ENCODE measurements at places on chromosomes 6 and 20.

DNA sequence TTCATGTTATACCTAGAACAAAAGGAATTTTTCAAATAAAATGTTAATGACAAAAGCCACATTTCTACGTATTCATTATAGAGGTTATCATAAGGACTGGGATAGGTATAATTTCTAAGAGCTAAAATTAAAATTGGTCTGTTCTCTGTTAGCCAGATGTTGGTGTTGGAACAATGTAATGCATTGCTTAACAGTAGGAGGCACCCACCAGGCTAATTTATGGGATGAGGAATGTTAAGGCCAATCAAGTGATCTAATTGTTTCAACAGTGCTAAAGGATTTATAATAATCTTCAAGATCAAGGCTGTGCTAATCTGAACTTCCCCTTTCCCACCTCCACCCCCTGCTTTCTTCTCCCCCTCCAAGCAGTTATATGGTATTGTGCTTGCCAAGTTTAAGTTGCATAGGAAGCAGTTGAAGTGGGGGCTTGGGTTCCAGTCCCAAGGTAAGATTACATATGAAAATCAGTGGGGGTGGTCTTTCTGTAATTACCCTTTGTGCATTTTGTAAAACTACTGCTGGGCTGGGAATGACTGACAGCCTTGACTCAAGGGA, 89.2 kb upstream of the BACH2 start:
- DNase-seq: no peak

GRCh38 chr20:64056889-64057627, 5.9 kb upstream of the TCEA2 start:
- no peak for DNase-seq

DNA sequence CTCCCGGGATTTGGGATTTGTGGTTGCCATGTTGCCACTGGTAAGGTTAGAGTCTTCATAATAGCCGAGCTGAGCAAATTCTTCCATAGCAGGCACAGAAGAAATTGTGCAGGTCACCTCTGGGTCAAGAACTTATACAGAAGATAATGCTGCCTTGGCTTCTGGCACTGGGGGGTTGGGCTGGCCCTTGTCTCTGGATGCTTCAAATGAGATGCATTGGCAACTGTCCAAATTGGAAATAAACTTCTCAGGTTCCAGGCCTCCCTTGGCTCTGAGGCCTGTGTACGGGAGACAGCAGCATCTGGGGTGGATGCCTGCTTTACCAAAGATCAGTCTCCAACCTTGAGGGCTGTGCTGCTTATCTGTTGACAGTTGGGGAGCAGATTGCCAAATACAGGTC, 26.2 kb downstream of the MYO6 start:
- peak; percentile 46 for DNase-seq

GRCh38 chr6:13299918-13300317, 28.4 kb downstream of the TBC1D7 start:
- DNase-seq: no peak

DNA sequence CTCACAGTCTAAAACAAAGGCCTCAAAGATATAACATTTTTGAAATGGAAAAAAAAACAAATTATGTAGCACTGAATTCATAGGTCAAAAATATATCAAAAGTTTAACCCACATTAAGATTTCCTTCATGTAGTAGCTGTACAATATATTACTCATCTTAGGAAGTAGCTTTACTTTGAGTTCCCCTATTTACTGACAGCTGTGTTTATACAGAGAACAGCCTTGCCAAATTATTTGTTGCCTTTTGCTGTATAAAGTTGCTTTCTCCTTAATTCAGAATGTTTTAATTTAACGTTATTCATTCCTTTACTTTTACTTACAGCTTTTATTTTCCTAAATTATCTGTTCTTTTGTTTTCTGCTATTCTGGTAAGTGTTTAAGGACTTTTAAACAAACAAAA, 181.0 kb downstream of the COL12A1 start:
- no peak for DNase-seq

- no peak for DNase-seq
Observed at GRCh38 chr6:84777888-84778287, 13.5 kb upstream of the TBX18 start.

- DNase-seq: no peak
Observed at GRCh38 chr6:132910759-132911158, 96.4 kb downstream of the RPS12 start.

GRCh38 chr20:2890742-2891141, 17.5 kb downstream of the PTPRA start:
- no peak for DNase-seq

GRCh38 chr20:63488315-63489251, 10.3 kb downstream of the EEF1A2 start:
- no peak for DNase-seq

DNA sequence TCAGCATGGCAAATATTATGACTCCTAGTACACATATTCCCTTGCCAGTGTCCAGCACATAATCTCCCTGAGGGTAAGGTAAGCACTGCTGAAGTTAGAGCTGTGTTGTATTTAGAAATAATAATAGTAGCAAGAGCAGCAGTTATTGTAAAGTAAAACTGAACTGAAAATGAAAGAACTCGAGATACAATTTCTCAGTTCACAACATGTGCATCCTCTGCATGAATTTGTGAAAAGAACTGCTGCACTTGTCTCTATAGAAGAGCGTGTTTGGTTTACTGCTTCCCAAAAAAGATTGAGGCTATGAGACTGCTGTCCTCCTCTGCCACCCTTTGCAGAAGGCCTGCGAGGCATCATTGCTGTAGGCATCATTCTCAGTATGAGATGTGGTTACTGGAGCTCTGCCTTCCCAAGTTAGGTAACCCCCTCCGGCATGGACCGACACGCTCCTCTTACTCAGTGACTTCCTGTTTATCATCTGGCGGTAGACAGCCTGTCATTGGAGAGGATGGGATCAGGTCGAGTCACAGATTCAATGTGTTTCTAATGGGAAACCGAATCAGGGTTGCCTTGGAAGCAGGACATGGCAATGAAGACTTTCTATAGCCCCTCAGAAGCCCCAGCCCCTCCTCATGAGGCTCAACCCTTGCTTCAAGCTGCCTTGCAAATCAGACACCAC, 48.1 kb downstream of the SLC24A3 start:
- DNase-seq: no peak

DNA sequence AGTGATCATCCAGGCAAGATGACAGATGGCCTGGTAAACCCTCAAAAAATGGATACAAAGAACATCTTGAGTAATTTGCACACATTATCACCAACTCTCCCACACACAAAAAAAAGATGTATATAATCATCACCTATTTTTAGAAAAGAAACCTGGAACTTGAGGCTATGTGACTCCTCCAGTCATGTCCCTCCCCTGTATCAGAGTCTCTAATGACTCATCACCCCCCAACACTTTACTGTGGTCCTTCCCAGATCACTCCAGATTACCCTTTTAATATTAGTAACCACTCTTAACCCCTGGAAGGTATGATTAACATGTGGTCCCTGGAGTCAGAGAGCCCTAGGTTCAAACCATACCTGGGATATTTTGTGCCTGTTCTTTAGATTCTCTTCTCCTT, 144.8 kb downstream of the ZNF217 start:
- DNase-seq: no peak

GRCh38 chr6:16665992-16666391, 95.3 kb downstream of the ATXN1 start:
- DNase-seq: no peak

GRCh38 chr20:16272780-16273360, 300.4 kb downstream of the KIF16B start:
- DNase-seq: no peak

- DNase-seq: no peak
Observed at GRCh38 chr6:157906537-157907061, 75.1 kb upstream of the SYNJ2 start.

- no peak for DNase-seq
Observed at GRCh38 chr20:9646375-9646774, 132.0 kb downstream of the LAMP5 start.

GRCh38 chr6:129606664-129607063, 103.3 kb downstream of the ARHGAP18 start:
- DNase-seq: no peak

DNA sequence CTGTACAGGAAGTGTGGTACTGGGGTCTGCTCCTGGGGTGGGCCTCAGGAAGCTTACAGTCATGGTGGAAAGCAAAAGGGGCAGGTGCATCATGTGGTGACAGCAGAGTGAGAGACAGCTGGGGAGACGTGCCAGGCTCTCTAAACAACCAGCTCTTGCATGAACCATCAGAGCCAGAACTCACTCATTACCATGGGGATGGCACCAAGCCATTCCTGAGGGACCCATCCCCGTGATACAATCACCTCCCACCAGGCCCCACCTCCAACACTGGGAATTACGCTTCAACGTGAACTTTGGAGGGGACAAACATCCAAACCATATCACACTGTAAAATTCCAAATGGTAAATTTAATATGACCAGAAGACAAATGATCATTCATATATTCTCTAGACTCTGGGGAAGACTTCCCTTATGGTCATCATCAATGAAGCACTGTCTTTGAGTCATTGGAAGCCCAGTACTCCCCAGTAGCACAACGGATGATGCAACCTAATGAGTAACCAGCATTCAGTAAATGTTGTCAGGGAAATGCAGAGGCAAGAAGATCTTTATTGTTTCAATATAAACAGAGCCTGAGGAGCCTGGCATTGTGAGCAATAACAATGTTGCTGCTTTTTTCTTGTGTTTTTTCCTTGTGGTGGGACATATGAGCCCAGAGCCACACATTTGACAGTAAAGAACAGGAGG, 48.2 kb upstream of the RALY start:
- no peak for DNase-seq

DNA sequence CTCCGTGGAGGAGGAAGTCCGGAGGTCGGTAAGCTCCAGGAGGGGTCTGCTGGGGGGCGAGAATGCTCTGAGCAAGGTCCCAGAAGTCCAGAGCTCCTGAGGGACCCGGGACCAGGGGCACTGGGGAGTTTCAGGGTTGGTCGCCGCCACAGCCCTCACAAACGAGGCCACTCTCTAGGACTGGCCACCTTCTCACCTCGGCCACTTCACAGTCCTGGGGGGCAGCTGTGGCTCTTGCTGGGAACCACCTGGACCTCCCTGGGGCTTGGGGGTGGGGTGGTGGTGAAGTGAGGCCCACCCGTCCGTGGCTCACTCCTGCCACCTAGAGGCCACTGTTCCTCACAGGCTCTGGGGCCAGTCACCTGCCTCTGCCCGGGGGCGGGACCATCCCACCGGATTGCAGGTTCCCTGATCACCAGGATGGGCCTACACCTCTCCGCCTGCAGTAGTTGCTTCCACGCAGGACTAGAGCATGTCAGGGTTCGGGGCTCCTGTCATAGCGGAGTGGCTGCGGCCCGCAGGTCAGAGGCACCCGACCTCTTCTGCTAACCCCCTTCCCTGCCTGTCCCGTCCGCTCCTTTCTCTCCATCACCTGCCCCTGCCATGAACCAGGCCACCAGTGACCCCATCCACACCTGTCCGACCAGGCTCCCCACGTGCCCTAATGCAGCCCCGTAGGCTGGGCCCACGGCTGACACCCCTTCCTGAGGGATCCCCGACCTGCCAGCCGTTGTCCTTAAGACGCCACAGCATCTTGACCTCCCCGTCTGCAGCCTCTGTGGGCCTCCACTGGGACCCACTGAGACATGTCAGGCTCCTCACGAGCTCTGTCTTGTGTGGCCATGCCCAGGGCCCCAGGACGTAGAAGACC, 5.1 kb upstream of the TCEA2 start:
- peak; percentile 34 for DNase-seq

DNA sequence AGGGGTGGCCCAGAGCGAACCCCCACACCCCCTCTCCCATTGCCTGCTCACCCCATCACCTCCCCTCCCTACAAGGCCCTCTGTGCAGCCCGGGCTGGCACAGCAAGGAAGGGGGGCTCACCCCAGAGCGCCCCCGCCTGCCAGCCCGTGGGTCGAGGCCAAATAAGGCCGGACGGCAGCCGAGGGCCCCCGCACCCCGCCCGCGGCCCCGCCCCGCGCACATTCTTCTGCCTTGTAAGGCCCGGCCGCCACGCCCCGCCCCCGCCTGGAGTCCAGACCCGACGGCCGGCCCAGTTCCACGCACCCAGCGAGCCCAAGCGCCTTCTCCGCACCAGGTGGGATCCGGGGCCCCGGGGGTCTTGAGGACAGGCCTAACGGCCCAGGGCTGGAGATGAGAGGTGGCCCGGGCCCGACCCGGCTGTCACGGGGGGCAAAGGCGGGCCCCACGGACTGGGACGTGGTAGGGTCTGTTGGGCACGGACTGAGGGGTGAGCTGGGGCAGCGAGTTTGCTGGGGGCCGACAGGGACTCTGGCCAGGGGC, at the start of gene MYL9:
MYL9 (plus strand) TSS at position 293 of the 541 bp plus-strand sequence. CDS start 3,366 bp downstream, outside the sequence.
- DNase-seq: no peak

- DNase-seq: no peak
Observed at GRCh38 chr20:62925076-62925419, 1.3 kb downstream of the DIDO1 start.

GRCh38 chr6:131213501-131213990, 78.3 kb downstream of the AKAP7 start:
- no peak for DNase-seq

DNA sequence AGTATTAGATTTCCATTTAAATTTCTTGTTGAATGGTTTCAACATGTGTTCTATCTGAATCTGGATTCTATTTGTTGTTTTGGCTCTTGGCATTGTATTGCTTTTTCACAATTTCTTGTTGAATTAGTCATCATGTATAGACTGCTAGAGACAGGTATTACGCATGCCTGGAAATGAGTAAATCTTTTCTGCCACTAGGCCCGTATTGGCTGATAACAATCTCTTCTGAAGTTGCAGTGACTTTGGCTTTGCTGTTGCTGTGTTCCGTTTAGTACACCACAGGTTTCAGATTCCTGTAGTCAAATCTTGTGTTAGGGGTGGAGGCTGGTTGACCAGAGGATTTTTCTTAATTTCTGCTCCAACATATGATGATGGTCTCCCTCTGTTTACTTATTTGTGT, 1339.4 kb downstream of the GRIK2 start:
- no peak for DNase-seq

- DNase-seq: no peak
Observed at GRCh38 chr6:152727507-152727906, 23.1 kb upstream of the VIP start.

DNA sequence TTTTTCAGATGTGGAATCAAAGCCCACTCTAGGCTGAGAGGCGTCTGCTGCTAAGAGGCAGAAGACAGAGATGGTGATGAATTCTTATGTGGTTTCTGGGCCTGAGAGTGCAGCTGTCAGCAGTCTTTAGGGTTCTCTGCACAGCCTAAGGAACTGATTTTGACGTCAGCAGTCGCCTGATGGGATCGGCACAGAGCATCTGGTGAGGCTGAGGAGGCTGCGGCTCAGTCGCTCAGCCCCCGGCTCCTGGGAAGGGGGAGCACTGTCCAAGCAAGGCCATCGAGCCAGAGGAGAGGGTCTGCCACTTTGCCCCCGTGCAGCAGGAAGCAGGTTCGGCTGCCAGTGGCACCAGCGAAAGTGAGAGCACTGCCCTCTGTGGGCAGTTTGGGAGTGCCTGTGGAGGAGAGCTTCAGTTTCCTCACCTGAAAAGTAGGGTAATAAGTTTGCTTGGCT, 92.5 kb downstream of the TCP11 start:
- no peak for DNase-seq

- DNase-seq: no peak
Observed at GRCh38 chr20:2633381-2633780, 19.1 kb upstream of the NOP56 start.

- no peak for DNase-seq
Observed at GRCh38 chr6:127221201-127221600, 45.5 kb upstream of the RNF146 start.

All from NCI-H2029 (cell line).